ENCODE measurements at places on chromosomes 12 and 14.

DNA sequence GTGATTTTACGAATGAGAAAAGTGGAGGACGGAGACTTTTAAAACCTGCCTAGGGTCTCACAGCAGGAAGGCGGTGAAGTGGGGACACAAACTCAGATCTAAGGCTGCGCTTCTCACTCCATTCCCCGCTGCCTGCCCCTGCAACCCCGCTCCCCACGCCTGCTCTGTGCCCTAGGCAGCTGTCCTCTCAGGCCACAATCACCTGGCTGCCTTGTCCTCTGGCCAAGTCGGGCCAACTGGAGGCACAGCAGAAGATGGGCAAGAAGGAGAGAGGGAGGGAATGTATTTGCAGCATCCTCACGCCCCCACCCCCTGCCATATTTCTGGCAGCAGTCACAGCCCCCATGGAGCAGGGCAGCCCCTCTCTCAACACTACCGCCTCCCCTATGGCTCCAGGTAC, 94.9 kb downstream of the CHGA start:
- no peak for DNase-seq

GRCh38 chr14:95353664-95354063, 34.0 kb upstream of the CLMN start:
- DNase-seq = no peak

DNA sequence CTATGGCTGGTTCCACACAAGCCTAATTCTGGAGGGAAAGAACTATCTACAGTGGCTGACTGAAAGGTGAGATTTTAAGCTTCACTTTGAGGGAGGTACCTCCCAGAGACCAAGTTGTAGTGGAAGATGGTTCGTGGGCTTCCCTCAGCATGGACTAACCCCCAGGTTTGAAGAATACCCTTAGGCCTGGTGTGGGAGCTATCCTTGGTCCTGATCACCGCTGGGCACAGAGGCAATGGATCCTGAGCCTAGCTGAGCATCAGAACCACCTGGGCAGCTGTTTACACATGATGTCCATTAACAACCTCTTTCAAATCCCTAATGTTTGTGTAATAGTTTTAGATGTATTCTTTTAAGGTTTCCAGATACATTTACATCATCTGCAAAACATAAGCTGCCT, 10.3 kb downstream of the DAO start:
- DNase-seq = no peak

GRCh38 chr14:75521415-75522199, 662 bp upstream of the BATF start:
- DNase-seq = no peak

- DNase-seq = no peak
These were observed 19.0 kb upstream of the ADGRD1 start for GRCh38 chr12:130934753-130935152.

DNA sequence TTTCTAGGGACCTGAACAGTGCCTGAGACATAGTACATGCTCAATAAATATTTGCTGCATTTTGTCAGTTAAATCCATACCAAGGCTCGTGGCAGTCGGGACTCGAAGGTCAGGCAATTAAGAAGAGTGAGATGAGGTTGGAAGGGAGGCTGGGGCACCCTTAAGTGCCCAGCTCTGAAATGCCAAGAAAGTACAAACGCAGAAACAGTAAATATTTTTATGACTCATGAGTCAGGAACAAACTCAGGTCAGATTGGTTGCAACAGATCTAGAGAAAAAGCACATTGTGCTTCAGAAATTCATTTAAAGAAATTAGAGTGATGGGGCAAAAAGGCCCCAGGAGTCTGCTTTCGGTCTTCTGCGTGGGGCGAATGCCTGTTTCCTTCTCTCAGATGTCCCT, 83.0 kb upstream of the FZD10 start:
- no peak for DNase-seq

- DNase-seq = no peak
These were observed 45.2 kb downstream of the MAP1LC3B2 start for GRCh38 chr12:116604178-116604895.
